ENCODE measurements at places on chromosomes 3 and 15.

DNA sequence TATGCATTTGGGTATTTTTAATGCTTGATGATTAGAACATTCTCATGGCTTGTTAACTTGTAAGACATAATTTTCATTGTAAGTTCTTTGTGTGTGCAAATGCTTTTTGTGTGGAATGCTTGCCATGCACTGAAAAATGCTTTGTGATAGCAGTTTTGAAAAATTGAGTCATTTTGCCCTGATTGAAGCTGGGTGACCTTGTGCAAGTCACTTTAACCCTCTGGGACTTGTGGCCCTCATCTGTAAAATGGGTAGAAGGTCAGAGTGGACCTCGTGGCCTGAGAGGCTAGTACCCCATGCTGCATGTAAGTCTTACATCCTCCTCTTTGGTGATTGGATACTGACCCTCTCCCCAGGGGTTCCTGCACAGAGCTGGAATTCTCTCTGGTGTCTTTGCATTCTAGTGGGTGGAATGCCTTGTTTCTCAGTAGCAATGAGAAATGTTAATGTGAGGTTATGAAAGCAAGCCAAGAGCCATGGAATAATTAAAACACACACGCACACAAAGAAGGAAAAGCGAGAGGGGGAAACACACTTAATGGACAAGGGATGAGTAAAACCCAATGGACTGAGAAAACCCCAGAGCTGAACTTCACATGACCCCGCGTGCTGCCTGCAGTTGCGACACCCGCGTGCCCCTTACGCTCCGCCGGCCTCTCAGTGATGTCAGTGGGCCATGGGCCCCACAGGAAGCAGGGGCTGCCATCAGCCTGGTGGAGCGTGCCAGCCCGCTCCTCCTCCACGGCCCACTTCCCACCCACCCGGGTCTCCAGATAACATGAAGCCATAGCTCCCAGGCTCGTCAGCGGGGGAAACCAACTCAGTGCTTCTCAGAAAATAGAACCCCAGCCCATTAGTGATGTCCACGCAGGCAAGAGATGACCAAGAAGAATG lies 44.0 kb downstream of the SMAD3 start:
- no peak for DNase-seq

GRCh38 chr3:47473391-47473790 lies 2.4 kb downstream of the SCAP start:
- no peak for DNase-seq

GRCh38 chr15:73711526-73711925 lies 27.3 kb downstream of the CD276 start:
- DNase-seq = no peak

DNA sequence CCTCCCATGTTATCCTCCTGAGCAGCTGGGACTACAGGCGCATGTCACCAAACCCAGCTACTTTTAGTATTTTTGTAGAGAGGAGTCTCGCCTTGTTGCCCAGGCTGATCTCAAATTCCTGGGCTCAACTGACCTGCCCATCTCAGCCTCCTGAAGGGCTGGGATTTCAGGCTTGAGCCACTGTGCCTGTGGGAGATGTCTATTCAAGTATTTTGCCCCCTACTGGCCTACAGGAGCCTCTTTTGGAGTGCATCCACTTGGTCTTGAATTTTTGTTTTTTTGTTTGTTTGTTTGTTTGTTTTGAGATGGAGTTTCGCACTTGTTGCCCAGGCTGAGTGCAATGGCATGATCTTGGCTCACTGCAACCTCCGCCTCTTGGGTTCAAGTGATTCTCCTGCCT lies 3.2 kb upstream of the DHX30 start:
- no peak for DNase-seq

DNA sequence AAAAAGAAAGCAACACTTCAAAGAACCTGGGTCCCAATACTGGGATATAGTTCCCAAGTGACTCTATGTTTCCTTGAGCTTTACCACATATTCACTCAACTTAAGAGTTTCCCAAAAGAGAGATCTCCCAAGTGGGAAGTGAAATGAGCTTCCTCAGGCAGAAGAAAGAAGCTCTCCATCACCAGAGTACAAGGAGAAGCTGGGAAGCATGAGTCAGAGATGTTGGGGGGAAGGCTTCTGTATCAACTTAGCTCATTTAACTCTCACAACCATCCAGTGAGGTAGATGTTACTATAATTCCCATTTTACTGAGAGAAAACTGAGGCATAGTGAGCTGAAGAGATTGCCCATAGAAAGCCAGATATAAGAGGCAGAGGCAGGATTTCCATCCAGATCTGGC lies 47.0 kb upstream of the TRIM42 start:
- no peak for DNase-seq

- DNase-seq = no peak
Observed at GRCh38 chr15:25481208-25481859, 42.5 kb upstream of the UBE3A start.

- no peak for DNase-seq
Observed at GRCh38 chr3:28291577-28291976, 50.2 kb downstream of the CMC1 start.

- DNase-seq = no peak
Observed at GRCh38 chr3:194585880-194586281, 47.3 kb downstream of the TMEM44 start.

- DNase-seq = no peak
Observed at GRCh38 chr15:56736881-56737707, 3.8 kb upstream of the ZNF280D start.

DNA sequence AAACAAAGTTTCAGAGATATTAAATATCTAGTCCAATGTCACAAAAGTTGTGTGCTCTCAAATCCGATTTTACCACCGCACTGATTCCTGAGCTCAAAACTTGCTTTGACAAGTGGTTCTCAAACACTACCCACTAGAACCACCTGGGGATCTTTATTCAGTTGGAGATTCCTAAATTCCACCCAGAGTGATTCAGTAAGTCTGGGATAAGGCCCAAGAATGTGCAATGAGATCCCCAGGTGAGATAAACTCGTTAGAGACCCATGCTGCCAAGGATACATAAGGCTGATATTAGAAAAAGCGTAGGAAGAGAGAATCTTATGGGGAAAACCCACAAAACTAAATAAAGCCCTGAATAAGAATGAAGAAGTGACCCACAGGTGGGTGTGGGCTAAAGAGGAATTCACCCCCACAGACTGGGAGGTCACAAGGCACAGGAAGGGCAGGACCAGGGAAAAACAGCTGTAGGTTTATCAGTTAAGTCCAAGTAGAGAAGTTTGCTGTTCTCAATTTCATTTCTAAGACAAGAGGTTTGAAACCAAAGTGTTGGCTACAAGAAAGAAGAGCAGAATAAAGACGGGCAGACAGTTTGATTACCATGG lies 11.5 kb upstream of the RPS17 start:
- no peak for DNase-seq

GRCh38 chr15:51798281-51798680 lies 31.2 kb upstream of the TMOD3 start:
- no peak for DNase-seq

- no peak for DNase-seq
Observed at GRCh38 chr3:107452436-107452835, 70.3 kb upstream of the BBX start.

DNA sequence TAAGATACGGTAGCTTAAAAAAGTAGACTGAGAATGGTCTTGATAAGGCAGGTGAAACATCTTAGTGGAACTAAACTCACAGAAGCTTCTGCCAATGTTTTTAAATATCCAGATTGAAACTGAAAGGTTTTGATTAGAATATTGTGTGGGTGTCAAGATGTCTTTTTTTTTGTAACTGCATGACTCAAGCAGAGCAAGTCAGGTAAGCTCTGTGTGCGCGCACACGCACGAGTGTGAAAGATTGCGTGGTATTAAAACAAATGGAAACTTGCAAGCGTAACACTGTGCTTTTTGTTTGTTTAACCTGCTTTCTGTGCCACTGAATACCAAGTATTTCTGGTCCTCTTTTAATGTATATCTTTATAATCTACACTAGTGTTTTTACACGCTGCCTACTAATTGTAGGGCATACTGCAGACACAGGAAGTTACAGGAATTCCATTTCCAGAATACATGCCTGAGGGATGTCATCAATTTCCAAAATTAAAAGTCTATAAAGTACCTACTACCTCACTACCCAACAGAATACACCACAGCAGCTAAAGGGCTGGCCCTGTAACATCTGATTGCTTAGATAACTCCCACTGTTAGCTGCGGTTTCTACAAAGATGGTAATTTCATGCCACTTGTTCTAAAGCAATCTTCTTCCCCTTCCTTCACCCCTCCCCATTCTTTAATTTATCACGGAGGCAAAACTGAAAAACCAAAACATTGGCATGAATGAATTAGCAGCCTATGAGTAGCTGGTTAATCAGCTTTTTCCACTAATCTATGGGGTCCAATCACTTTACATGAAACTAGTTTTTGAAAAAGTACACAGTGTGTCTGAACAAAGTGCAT lies 472.8 kb downstream of the SHQ1 start:
- peak; percentile 61 for DNase-seq

- DNase-seq = no peak
Observed at GRCh38 chr15:70264014-70264582, 166.4 kb upstream of the TLE3 start.

DNA sequence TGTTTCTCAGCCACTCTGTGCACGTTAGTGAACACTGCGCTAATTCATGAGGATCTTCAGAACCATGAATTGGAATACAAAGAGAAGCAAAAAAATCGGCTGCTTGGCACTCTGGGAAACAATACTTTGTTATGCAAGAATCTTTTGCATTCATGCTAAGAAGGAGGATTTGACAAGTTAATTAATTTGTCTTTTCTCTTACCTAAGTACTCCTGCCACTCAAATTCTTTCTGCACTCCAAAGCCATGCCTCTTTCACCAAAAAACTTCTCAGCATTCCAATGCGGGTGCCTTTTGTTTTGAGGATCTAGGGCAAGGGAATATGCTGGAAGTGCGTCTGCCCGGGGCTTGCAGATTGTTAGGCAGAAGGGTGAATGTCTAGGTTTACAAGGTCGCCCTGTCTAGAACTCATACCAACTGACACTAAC lies 11.3 kb upstream of the KAT2B start:
- no peak for DNase-seq

GRCh38 chr3:116969135-116969534 lies 259.6 kb downstream of the TUSC7 start:
- no peak for DNase-seq

GRCh38 chr3:64138046-64138445 lies 87.2 kb downstream of the PRICKLE2 start:
- DNase-seq = no peak
